ENCODE measurements at places on chromosomes 13 and 19. TPM values are rescaled to one million over a fixed set of nuclear protein-coding genes. Genes with fewer than 3 reads are reported as not detected.

Gene C13orf42
- not detected for total RNA-seq

Gene FUT1
- total RNA-seq, result 0.58 TPM

Gene HCST
- total RNA-seq, result 0.56 TPM

Gene OR7A5
- not detected for total RNA-seq

Gene SLC10A2
- not detected for total RNA-seq

Gene ZNF227
- 17.2 TPM for total RNA-seq

Gene RUBCNL
- 0.19 TPM for total RNA-seq

Gene ZNF709
- total RNA-seq, result 5.9 TPM

Gene CPAMD8
- total RNA-seq, result 0.19 TPM

Gene HIPK4
- total RNA-seq, result 0.28 TPM

Gene CEACAM18
- total RNA-seq, result not detected

Gene KLK8
- not detected for total RNA-seq

Gene AMER2
- not detected for total RNA-seq

Gene DKKL1
- total RNA-seq, result not detected

Gene SCEL
- total RNA-seq, result not detected

Gene ZIC5
- total RNA-seq, result not detected

Gene EDDM13
- total RNA-seq, result 0.19 TPM

Gene TMPRSS9
- under 0.01 TPM for total RNA-seq

Gene SMIM24
- total RNA-seq, result not detected

Gene MEDAG
- total RNA-seq, result 95.8 TPM

Gene CGB7
- 0.19 TPM for total RNA-seq

Gene CATSPERD
- not detected for total RNA-seq

Gene IGFL1
- total RNA-seq, result not detected

Gene ELSPBP1
- total RNA-seq, result not detected

Gene PTH2
- total RNA-seq, result not detected

Gene OVOL3
- not detected for total RNA-seq

Gene MAP4K1
- total RNA-seq, result 0.19 TPM

Gene ACTMAP
- total RNA-seq, result 0.96 TPM

Gene ZSCAN18
- 30.1 TPM for total RNA-seq

Gene FCGBP
- 0.38 TPM for total RNA-seq

Gene DEDD2
- total RNA-seq, result 26.5 TPM

Gene ZNF723
- total RNA-seq, result not detected

Gene ZNF610
- 2.5 TPM for total RNA-seq

Gene ACP4
- total RNA-seq, result not detected

Gene CALR
- total RNA-seq, result 1,876 TPM

Gene DAND5
- not detected for total RNA-seq

Gene ARRDC5
- total RNA-seq, result under 0.01 TPM

Gene FCAR
- total RNA-seq, result not detected

Gene PNMA8A
- total RNA-seq, result 0.77 TPM

Gene CGB8
- total RNA-seq, result not detected

Gene KLK10
- total RNA-seq, result not detected

Gene KCNN4
- total RNA-seq, result 4.5 TPM

Data from regular cardiac myocyte (primary cell).